ENCODE measurements at places on chromosomes 7 and 10.

GRCh38 chr7:78562191-78562590 is 763.6 kb downstream of the PHTF2 start:
- DNase-seq = no peak

- no peak for DNase-seq
These were observed 55.5 kb upstream of the NCF1 start for GRCh38 chr7:74718336-74718735.

- DNase-seq = no peak
These were observed 108.3 kb downstream of the GLI3 start for GRCh38 chr7:42128703-42129102.

- DNase-seq = no peak
These were observed 318.9 kb upstream of the ZMIZ1 start for GRCh38 chr10:78749898-78750297.

GRCh38 chr7:49791088-49791741 is 17.8 kb downstream of the VWC2 start:
- DNase-seq = peak; percentile 61

DNA sequence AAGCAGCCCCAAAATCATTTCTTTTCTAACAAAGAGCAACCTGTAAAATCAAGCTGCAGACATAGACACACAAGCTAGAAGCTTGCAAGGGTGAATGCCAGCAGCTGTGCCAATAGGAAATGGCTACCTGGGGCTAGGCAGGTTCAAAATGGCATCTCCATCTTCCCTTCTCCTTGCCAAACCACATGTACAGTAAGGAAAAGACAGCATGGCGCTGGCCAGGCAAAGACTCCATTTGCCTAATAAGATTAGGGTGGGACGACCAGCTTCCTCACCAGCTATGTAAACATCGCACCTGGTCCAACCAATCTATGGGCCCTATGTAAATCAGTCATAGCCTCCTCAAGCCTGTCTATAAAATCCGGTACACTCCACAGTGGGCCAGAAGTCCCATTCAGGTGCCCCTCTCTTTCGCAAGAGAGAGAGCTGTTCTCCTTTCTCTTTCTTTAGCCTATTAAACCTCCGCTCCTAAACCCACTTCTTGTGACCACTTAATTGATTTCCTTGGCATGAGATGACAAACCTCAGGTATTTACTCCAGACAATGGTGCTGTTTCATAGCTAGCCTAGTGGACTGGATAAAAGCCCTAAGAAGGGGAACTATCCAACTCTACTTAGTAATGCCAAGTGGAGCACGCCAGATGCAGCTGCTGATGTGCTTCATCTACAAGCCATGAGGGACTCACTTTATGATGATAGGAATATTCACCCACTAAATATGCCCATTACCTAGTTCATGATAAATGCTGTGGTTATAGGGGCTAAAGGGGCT is 44.1 kb downstream of the HTR7 start:
- no peak for DNase-seq

- no peak for DNase-seq
These were observed 707 bp upstream of the GHITM start for GRCh38 chr10:84138478-84139125.

- DNase-seq = no peak
These were observed 223.2 kb downstream of the CCSER2 start for GRCh38 chr10:84551437-84552120.

GRCh38 chr7:79714081-79714480 is 260.6 kb upstream of the MAGI2 start:
- DNase-seq = no peak

DNA sequence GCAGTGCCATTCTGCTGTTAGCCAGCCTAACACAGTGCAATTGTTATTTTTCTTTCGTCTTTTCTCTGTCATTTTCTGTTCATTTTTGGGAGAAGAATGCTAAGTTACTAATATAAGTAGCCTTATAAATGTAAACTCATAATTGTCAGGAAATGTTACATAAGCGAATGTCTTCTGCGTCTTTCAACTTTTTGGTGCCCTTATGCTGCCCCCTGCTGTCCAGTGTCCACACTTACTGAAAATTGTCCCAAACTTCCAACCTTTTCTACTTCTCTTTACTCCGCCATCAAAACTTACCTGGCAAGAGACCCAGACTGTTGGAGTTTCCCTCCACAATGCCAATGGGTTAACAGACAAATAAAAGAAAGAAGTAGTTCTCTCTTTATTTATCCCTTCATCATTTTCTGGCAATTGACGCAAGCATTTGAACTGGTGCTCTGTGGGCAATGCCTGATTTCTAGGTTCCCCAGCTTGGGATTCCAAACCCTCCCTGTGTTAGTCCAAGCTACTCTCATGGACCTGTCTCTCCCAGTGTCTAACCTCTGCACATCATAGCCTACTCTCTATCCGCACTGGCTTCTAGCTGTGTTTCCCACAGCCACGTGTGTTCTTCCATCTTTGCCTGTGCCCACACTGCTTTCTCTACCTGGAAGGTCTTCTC is 21.0 kb upstream of the EPC1 start:
- peak; percentile 55 for DNase-seq

- no peak for DNase-seq
These were observed 107.4 kb downstream of the ARID5B start for GRCh38 chr10:62008946-62009345.

GRCh38 chr7:98621573-98622482 is 4.7 kb downstream of the NPTX2 start:
- no peak for DNase-seq

DNA sequence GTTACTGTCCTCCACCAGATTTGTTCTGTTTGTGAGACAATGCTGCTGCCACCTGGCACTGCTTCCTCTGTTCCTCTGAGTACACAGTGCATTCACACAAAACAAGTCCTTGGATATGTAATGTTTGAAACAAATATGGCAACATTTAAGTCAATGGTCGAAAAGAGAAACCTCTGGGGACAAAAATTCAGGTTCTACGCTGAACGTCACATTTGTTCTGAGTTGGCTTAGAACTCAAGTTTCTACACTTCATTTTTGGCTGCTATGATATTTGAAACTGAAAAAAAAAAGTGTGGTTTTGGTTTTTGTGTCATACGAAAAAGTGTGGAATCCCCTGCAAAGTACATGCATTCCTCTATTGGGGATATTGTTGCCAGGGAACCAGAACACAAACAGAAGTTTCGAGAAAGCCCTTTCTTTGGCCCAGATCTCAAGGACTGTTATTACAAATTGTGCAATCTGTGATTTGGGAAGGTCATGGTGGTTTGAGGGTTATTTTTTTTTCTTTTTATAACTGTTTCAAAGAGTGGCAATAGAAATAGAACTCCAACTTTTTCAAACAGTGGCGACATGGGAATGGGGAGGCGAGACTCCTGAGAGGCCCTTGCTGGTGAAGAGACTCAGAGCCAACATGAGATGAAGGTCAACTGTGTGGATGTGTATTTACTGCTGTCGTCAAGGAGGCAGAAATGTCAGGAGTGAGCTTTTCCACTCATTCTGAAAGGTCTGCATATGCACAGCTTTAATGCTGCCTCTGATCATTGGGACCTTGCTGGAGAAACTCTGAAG is 127.5 kb downstream of the CUBN start:
- DNase-seq = no peak

All from ecto neural progenitor cell (in vitro differentiated cells).